B cell (primary cell): ENCODE measurements at places on chromosomes 2 and 18. TPM values are rescaled to one million over a fixed set of nuclear protein-coding genes. Genes with fewer than 3 reads are reported as not detected.

The PDIA6 gene
- total RNA-seq = 47.9 and 53.8 TPM in 2 replicates

The STEAP3 gene
- 1.1 TPM in 2 replicates for total RNA-seq

The RAX gene
- total RNA-seq = not detected in 2 replicates

The VPS4B gene
- 91.5 and 93.9 TPM in 2 replicates for total RNA-seq

The CNTNAP5 gene
- not detected in 2 replicates for total RNA-seq

The ADD2 gene
- 21.7 and 22.3 TPM in 2 replicates for total RNA-seq

- peak overlapping the region; percentile 4 for H3K27ac ChIP-seq
- H3K4me3 ChIP-seq = no peak overlapping the region
- H3K27me3 ChIP-seq = no peaks in the 10 kb centered on the region
- peak; percentile 63 for DNase-seq
- H3K36me3 ChIP-seq = peaks cover 79% of the 10 kb centered on the region
Observed at GRCh38 chr2:233202531-233202944, 48.9 kb upstream of the ATG16L1 start.

- H3K27me3 ChIP-seq = no peaks in the 10 kb centered on the region
- no peaks in the 10 kb centered on the region for H3K36me3 ChIP-seq
- peak; percentile 94 for DNase-seq
- H3K4me1 ChIP-seq = peaks cover 54% of the 10 kb centered on the region
Observed at GRCh38 chr2:234164493-234165413, 114.3 kb downstream of the SPP2 start.

DNA sequence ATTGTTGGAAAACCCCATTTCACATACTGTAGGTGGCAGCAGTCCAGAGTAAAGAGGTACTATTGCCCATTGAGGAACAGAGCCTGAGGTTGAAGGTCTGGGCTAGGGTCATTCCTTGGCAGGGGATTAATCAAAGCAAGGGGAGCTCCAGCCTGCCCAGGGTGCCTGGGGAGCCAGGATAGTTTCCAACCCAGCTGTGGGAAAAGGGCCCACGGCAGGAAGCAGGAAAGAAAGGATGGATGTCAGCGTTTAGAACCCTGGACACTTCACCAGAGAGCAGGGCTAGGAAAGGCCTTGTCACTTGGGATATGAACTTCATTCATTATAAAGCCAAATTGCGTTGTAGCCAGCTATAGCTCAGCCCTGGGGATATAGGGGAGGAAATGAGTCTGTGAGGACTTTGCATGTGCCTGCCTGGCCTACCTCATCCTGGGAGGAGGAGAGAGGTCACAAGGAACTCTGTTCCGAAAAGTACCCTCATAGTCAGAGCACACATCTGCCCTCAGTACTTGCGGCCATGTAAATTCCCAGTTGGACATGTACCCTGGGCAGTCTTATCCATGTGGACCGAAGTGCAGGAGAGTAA lies 140.2 kb upstream of the COPS8 start:
- H3K27me3 ChIP-seq = no peaks in the 10 kb centered on the region
- no peak overlapping the region for H3K4me3 ChIP-seq
- H3K36me3 ChIP-seq = no peaks in the 10 kb centered on the region
- DNase-seq = no peak

DNA sequence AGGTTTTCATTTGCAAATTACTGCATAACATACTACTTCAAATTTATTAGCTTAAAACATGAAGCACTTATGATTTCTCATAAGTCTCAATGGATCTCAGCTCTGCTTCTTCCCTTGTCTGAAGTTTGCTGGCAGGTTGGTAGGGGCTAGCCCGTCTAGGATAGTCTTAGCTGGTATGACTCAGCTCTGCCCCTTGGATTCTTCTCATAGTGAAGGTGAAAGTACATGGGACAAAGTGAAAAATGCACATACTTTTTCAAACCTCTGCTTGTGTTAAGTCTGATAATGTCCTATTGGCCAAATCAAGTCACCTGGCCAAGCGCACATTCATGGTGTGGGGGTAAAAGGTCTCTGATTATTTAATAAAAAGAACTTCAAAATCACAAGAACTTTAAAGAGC lies 184.8 kb upstream of the VWC2L start:
- H3K36me3 ChIP-seq = no peaks in the 10 kb centered on the region
- no peaks in the 10 kb centered on the region for H3K27me3 ChIP-seq

DNA sequence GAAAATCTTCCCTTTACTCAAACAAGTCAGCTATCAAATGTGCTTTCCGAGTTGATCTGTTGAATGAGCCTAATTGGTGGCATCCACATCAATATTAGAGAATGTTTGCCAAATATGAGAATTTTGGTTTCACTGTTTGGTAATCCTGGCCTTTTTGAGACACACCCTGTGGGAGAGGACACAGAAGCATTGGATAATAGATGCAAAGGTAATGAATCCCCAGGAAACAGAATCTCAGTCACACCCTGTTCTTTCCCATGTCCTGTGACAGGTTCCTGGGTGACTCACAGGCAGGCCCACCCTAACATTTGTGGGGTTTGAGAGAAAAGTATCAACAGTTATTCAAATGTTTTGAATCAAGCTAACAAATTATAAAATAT lies 99.8 kb upstream of the PELI1 start:
- no peaks in the 10 kb centered on the region for H3K27me3 ChIP-seq
- no peaks in the 10 kb centered on the region for H3K4me1 ChIP-seq
- DNase-seq = no peak
- no peaks in the 10 kb centered on the region for H3K36me3 ChIP-seq
- no peak overlapping the region for H3K4me3 ChIP-seq
- H3K27ac ChIP-seq = no peak overlapping the region
